ENCODE measurements at places on chromosomes 2 and 18.

GRCh38 chr2:86081724-86082123 is 24.0 kb downstream of the POLR1A start:
- DNase-seq: no peak

DNA sequence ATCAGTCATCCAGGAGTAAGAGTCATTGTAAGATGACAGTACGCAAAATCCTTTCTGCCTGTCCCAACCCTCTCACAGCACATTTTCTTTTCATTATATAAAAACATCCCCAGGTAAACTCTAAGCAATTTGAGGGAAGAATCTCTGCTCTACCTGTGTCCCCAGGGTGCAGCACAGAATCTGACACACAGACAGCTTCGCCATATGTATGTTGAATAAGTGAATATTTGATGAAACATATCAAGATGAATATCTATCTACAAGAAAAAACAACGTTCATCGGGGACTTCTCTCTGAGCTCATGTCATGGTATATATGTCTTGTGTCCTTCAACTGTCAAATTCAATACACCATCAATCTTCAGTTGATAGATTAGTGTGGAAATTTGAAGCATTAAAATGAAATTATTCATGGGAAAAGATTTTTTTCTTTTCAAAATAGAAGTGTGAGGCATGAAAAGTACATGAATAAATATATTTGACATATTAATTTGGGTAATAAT is 94.5 kb upstream of the KYNU start:
- DNase-seq: no peak

DNA sequence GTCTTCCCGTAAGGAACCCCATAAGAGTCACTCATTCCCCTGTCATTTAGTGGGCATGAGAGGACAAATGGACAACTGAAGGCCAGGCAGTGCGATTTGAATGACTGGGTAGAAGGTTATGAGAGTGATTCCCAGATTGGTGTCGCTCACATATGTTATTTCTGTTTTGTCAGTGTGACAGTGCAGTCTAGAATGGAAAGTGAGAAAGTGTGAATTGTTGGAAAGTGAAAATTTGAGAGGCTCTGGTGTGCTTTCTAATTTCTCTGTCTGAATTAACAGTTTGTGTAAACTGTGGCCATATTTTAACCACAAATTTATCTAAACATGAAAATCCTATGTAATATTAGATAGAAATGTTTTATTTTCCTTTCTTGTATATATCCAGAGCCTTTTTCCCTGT is 49.1 kb downstream of the ASXL3 start:
- no peak for DNase-seq

- no peak for DNase-seq
Observed at GRCh38 chr2:65765376-65765775, 333.0 kb upstream of the SPRED2 start.

- DNase-seq: no peak
Observed at GRCh38 chr2:118846953-118847761, at the start of gene EN1. TSS of gene EN1 (minus strand) at chr2:118847648. CDS start at chr2:118847167, 481 bp downstream.

- DNase-seq: no peak
Observed at GRCh38 chr2:210179351-210179990, 8.3 kb upstream of the KANSL1L start.

DNA sequence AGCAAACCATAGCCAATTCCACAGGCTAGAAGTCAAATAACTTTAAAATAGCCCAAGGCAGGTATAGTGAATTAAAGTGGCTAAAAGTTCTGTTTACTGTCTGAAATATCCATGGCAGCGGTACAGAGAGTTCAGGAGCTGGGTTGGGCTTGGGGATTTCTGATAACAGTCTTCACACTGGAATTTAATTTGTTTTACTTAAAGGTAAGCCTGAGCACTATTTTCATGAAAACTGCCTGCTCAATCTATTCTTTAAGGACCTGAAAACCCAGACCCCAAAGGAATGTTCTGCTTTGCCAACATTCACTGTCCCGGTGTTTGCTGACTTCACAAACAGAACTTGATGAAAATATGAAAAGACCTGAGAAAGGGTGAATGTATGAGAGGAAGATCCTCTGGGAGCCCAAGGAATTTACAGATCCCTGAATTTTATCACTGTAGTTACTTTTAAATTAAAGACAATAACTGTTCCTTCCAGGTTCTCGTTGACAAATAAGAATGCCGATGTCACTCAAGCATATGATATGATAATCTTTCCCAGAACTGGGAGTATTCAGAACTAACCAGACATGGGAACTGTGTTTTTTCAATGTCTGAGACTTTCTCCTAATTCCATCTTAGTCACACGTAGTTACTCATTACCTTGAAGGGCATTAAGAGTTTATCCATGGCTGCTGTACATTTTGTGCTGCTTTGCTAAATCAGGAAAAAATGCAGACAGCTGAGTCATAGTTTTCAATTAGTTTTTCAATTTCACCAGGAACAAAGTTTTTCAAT is 28.3 kb upstream of the ITGB6 start:
- no peak for DNase-seq

- DNase-seq: no peak
Observed at GRCh38 chr18:59617468-59617932, 79.7 kb downstream of the CCBE1 start.

GRCh38 chr2:239215988-239216613 is 184.7 kb downstream of the HDAC4 start:
- no peak for DNase-seq

- peak; percentile 9 for DNase-seq
Observed at GRCh38 chr2:42046819-42047487, 868 bp upstream of the PKDCC start.

- no peak for DNase-seq
Observed at GRCh38 chr2:70907130-70908057, 28.3 kb upstream of the ATP6V1B1 start.

GRCh38 chr2:237427769-237428506 is 14.0 kb upstream of the COL6A3 start:
- no peak for DNase-seq

GRCh38 chr2:127701651-127702394 is 526 bp downstream of the SFT2D3 start:
- DNase-seq: peak; percentile 83

GRCh38 chr2:183081911-183082310 is 3.4 kb downstream of the DUSP19 start:
- DNase-seq: no peak

- DNase-seq: no peak
Observed at GRCh38 chr18:7635948-7636347, 68.8 kb downstream of the PTPRM start.

DNA sequence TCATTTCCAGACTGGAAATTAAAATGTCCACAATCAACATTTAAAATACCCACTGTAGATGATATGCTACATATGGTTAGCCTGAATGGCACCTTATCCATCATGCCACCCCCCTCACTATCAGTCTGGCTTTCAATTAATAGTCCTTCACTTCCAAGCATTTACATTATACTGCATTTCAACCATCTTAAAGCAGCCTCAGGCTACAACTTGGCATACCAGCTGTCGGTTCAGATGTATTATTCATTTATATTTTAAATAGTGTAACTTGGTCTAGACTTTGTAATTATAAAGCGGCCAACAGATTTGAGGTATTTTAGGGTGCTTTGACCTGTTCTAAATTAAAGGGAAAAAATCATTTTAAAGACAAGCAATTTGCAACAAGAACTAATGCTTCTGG is 2.6 kb downstream of the GCG start:
- no peak for DNase-seq

DNA sequence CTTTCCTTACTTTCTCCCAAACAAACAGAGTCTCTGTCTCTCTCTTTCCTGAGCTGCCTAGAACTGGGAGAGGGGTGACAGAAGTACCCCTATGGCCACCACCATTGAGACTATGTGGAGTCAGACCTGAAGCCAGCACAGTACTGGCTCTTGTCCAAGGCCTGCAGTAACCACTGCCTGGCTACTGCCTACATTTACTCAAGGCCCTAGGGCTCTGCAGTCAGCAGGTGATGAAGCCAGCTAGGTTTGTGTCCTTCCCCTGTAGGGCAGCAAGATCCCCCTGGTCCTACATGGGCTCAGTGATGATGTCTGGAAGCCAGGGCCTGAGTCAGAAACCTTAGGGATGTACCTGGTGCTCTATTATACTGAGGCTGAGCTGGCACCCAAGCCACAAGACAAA is 12.2 kb downstream of the MYO3B start:
- DNase-seq: no peak

DNA sequence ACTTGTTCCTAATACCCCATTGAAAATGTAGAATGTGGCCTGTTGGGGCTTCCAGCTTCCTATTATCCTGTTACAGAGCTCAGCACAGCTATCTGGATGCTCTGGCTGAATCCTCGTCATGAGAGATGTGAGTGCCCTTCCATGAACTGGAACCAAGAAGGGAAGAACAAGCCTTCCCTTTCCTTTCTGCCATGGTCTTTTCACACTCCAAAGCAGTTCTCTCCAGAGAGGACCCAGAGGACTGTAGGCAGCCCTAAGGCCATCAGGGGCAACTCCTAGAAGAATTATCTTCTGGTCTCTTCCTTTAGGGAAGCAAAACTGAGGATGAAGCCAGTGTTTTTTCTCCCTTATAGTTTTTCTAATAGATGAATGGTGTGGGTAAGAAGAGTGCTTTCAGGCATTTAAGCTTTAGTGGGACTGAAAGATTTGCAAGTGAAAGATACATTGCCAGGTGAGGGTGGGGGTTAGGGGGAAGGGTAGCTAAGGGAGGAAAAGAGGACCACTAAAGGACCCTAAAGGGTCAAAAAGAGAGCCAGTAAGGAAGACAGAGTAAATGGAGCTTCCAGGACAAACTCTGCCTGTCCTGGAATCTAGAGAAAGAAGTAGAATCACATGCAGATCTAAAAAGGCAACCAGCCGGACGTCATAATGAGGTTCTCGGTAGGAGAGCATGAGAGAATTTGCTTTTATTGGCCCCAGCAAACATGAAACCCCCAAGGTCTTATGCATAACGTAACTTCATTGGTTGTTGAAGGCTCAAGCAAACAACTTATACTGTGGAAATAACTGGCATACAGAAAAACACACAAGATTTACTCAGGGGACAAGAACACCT is 12.4 kb upstream of the XPO1 start:
- no peak for DNase-seq

GRCh38 chr2:127877136-127877535 is 8.6 kb downstream of the AMMECR1L start:
- DNase-seq: no peak

GRCh38 chr2:40374543-40375240 is 77.2 kb downstream of the SLC8A1 start:
- DNase-seq: no peak

DNA sequence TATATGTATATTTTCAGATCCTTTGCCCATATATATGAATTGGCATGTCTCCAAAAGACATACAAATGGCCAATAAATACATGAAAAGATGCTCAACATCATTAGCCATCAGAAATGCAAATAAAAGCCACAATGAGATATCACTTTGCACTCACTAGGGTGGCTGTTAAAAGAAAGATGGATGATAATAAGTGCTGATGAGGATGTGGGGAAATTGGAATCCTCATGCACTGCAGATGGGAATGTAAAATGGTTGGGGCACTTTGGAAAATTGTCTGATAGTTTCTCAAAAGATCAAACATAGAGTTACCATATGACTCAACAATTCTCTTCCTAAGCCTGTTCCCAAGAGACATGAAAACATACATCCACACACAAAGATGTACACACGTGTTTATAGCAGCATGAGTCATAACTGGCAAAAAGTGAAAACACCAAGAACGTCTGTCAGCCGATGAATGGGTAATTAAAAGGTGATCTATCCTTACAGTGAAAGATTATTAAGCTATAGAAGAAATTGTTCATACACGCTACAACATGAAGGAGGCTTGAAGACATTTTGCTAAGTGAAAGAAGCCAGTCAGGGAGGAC is 19.7 kb downstream of the NGEF start:
- no peak for DNase-seq

DNA sequence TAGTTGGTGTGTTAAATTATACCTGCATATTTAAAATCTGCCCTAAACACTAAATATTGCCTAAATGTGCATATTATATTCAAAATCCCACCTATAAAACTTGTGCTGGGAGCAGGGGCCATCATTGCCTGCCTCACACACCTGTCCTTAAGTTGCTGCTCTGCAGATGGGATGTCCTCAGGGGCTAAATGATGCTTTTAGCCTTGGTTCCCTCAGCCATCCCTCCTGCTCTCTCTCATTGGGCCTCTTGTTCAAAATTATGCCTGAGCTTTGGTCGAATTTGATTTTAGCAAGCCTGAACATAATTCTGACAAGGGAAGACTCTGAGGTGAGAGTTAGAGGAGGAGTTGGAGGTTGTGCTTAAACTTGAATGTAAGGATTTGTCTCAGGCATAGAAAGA is 318.3 kb upstream of the RAB12 start:
- DNase-seq: no peak

DNA sequence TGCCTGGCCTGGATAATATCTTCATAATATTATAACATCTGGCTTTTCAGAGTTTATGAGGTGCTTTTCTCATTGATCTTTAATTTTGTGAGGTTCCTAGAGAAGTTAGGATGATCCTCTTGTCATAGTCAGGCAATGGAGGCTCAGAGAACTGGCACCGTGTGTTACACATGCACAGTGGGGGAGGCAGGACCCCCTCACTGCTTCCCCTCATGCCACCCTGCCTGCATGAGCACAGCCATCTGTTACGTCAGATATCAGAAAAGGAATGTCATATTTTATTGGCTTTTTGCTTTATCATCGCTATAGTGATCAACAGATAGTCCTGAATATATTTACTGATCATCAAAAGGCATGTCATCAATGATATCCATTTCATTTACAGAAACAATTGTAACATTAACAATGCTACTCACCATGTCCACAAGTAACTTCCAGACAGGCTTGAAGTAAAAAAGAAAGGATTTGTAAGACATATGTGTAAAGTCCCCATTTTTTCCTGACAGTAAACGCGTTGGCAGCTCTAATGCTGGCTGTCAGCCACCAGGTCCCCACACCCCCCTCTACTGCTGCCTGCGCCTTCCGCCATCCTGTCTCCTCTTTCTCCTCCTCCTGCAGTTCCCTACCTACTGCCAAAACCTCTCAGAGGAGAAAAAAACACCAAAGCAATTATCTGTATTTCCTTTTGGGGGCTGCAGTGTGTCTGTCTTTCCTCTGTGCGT is 18.8 kb downstream of the ENOSF1 start:
- DNase-seq: no peak

DNA sequence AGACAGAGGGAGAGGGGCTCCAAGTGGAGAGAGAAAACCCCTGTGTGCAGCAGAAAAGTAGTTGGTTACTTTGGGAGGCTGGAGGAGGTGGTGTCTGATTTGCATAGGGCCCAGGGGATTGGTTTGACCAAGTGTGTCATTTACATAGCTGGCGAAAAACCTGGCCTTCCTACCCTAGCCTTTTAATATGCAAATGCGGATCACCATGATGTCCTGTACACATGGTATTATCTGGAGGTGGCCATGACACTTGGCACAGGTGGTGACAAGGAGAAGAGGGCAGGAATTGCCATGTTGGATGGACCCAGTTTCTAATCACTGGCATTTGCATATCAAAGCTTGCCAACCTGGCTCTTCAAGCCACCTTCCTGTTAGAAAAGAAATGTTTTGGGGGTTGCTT is 120.8 kb upstream of the CHAC2 start:
- DNase-seq: no peak

Measured in KBM-7 (cell line).